ENCODE measurements at places on chromosomes 3 and 15.

GRCh38 chr3:128923576-128923975, 44.2 kb downstream of the ACAD9 start:
- no peak for DNase-seq

GRCh38 chr3:57026944-57027343, 33.5 kb upstream of the SPATA12 start:
- DNase-seq: no peak

DNA sequence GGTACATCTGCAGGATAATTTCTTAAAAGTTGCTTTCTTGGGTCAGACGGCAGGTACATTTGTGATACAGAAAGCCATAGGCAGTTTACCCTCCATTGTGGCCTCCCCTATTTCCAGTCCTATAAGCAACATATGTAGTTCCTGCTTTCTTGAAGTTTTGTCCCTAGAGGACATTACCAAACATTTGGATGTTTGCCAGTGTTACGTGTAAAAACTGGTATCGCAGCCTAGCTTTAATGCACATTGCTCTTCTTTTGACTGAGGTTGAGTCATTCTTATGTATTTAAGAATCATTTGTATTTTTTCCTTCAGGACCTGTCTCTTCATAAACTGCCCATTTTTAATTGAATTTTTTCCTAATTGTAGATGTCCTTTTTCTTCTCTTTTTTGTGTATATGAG, 114.3 kb downstream of the DIPK2A start:
- DNase-seq: no peak

DNA sequence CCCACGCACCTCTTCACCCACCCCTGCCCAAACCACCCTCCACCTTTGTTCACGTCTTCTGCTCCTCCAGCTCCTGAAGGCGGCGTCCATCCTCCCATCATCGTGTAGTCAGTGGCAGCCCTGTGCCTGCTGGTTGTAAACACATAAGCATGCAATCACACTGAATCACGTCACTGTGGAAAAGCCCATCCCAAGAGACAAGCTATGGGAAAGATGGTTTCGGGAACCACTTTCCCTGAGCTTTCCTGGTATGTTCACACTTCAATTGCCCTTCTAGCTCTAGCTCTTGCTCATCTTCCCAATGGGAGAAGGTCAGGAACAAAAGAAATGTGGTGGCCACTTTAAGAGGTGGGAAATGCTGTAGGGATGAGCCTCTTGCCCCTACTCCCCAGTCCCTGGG, 14.4 kb upstream of the GOLGA8J start:
- DNase-seq: no peak

DNA sequence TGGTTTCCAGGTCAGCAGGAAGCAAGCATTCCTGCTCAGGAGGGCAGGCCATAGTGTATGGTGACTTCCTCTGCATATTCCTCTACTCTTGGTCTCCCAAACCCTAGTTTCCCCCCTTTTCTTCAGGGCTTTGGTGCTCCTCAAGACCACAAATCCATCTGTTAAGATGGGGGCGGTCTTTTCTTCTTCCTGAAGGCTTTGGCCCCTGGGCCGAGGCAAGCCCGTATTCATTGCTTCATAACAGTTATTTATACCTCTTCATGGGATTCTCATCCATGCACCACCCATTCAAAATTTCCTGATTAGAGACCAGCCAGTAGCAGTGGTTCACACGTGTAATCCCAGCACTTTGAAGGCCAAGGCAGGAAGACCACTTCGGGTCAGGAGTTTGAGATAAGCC, 62.1 kb upstream of the IL12A start:
- no peak for DNase-seq

- DNase-seq: no peak
Observed at GRCh38 chr3:161369531-161369930, 1.8 kb downstream of the SPTSSB start.

DNA sequence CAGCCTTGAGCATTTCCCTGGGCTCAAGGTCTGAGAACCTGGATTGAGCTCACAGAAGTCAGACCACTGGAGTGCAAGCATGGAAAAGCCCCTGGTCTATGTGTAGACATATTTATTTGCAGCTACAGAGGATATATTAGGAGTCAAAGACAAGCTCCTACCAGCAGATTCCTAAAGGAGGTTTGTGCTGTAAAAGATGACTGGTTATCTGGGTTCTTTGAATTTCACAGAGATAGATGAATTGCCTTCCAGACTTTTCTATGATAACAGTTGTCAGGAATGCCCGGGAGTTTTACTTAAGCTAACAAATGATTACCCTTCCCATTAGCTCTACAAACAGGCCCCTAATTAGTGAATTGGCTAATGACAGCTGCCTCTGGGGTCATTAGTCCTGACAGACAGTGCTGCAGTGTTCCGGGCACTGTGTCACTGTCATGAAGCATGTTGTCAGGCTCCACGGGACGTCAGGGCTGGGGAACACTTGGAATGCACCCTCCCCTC, 48.8 kb upstream of the PLXNA1 start:
- DNase-seq: no peak

DNA sequence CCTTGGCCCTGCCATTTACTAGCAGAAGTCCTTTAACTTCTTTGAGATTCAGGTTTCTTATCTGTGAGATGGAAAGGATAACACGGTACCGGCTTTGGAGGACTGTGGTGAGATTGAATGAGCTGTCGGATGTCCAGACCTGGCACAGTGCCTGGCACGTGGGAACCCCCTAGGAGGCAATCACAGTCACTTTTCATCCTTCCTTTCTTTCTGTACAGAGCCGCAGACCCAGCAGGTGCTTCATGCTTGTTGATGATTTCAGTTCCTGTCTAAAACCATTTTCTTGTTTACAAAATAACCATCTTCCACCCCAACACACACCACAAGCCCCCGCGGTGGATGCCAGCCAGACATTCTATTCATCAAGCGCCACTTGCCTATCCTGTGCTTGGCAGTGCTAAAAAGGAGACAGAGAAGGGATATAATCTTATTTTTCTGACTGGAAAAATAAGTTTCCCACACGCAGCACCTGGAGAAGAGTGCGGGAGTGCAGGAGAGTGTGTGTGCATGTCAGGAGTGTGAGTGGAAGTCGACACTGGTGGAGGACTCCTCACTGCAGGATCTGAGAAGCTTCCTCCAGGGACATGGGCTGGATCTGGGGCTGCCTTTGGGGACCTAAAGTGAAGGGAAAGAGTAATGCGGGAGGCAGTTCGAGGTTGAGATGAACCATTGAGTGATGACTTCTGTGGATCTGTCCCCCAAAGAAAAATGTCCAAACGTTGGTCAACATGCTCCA, 85.7 kb downstream of the ST6GAL1 start:
- no peak for DNase-seq

DNA sequence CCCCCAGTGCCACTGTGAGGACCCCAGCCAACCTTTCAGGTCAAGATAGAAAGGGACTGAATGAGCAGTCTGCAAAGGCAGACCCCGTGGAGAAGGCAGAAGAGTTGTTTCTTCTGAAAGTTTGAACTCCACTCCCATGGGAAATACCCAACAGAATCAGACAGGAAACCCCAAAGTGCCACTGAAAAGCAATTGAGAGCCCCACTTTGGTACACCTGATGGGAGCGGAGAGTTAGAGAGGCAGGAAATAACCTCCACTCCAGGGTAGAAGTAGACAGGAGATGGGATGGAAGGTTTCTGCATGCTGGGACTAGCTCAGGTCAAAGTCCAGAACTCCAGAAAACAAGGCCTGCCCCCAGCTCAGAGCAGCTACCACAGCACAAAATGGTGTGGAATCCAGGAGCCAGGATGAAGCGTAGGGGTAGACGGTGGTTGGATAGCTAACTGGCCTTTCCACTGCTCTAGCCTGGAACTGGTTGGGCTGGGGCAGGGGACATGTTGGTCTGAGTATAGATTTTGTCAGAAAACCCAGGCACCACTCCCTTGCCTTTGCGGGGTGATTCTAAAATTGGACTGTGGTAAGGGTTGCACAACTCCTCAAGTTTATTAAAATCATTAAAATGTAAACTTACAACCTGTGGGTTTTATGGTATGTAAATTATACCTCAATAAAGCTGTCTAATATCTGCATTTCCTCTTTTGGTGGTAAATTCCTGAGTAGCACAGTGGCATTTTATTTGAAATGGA, 1.9 kb upstream of the RAB43 start:
- DNase-seq: no peak

DNA sequence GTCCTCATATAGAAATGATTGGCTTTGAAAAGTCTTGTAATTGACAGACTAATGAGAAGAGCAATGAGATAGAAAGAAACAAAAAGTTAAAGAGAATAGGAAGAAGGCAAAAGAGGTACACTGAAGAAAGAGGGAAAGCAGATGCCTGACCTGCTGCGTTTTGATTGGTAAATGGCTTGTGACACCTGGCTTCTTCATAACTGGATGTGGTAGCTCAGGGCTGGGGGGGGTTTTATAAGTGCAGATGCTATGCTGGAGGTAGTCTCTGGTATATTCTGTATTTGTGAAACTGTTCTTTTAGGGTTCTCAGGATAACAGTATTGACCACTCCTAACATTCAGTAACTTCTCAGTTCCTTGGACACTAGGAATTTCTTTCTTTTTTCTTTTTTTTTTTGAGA, 1.4 kb downstream of the STARD9 start:
- DNase-seq: no peak

DNA sequence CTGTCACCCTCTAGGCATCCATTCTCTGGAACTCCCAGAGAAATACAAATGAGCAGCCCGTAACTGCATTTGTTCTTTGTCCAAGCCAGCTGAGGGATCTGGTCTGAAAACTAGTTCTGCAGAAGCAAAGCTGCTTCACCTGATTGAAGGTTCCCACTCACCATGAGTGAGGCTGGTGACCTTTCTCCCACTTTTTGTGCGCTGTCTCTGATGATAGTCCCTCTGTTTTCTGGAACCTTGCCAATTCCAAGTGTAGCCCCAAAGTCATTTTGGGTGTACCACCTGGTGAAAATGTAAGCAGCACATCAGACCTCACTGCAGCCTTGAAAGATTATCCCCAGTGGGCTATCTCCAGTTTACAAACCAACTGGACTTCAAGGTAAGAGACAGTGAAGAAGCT, 39.4 kb upstream of the BFSP2 start:
- DNase-seq: no peak

DNA sequence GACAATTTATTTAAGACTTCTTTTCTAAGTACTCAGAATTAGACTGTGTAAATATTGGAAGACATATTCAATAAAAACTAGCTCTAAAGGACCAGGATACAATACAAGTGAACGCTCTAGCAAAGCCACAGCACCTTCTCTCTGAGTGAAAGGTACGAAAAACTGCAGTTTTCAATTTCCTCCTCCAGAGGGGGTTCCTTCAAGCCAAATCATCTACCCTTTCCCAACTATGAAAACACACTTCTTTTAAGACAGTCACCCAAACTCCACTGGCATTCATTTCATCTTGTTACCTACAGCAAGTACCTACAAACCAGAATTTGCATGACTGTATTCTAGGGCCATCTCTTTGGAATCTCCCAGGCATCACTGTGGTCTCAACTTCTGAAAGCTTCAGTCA, 165.8 kb downstream of the ERC2 start:
- DNase-seq: no peak

DNA sequence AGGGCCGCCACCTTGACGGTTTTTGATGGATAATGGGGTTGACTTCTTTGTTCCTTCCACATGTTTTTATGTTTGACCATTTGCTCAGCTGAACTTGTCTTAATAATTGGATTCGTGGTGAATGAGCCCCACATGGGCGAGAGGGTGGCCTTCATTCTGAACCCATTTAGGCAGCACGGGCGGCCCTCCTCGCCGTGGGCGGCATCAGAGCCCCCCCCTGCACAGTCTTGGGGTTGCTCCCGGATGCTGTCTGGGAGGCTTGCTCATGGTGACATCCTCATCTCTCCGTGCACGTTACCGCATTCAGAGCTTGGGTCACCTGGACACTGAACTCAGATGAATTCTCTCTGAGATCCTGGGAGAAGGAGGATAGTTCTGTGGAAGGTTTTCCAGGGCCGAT, 172.3 kb upstream of the OSBPL11 start:
- no peak for DNase-seq

DNA sequence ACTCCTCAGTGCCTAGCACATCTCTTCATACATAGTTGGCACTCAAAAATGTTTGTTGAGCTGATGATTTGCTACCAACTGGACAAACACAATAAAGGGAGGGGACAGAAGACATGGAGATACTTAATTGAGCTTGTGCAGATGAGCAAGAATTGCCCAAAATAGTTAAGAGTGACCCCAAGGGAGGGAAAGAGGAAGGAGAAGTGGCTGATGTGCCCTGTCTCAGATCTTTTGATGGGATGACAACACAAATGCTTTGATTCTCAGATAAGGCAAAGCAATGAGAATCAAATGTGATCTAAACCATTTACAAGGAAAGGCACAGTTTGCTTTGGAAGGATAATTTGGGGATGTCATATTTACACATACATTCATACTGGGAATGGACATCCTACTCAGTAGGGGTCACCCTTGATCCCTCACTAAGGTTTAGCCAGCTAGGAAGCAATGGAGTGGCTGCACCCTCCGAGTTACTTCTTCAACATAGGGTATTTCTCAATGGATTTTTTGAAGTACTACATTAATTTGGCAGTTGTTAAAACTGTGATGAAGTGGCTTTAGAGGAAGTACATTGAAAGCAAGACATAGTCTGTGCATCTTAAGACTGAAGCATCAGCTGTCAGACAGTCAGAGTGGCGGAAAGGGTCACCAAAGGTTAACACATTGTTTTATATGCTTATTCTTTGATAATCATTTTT, 21.9 kb upstream of the SSR3 start:
- no peak for DNase-seq

DNA sequence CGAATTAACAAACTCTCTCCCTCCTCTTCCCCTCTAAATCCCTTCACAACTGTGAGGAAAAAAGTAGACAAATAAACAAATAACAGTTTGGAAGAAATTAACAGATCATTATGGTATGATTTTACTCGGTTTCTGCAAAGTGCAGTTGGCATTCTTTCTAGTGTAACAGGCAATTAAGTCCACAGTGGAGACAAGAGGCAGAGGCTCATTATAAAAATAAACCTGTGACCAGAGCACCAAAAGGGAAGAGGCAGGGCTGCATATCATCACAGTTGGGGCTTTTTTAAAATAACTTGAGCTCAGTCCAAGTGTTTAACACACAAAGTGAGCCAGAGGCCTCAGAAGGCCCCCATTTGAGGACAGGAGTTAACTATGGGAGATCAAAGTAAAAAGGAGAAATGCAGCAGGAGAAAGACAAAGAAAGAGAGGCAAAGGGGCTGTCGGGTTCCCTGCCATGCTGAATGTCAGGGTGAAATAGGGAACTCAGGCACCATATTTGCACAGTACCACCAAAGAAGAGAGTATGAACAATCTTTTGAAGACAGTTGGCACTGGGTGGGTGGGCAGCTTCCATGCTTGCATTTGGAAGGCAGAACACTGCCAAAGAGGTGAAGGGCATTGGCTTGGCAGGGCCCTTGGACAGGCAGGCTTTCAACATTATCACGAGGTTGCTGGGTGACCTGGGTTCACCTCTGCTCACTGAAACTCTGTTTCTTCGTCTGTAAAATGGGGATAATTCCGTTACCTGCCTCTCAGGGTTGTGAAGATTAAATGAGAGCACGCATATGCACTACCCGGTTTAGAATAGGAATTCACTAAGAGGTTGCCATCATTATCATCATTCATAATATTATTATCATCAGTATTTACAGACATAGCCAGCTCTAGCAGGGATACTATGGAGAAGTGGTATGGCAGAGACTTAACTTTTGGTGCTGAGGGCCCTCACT, 134.5 kb downstream of the MEX3B start:
- DNase-seq: no peak

Measured in activated CD8-positive, alpha-beta memory T cell treated with anti-CD3 and anti-CD28 coated beads for 1 hour (primary cell).